ENCODE measurements at places on chromosomes 6 and 20. TPM values are rescaled to one million over a fixed set of nuclear protein-coding genes. Genes with fewer than 3 reads are reported as not detected.

The REM1 gene
- not detected for total RNA-seq

The ID4 gene
- total RNA-seq, result 18.0 TPM

The FERMT1 gene
- 8.8 TPM for total RNA-seq

The TAAR5 gene
- not detected for total RNA-seq

The MICAL1 gene
- total RNA-seq, result 48.1 TPM

The OR2J3 gene
- total RNA-seq, result not detected

The ERVFRD-1 gene
- not detected for total RNA-seq

The KIF25 gene
- total RNA-seq, result not detected

The BPIFA1 gene
- not detected for total RNA-seq

The SLC22A7 gene
- total RNA-seq, result not detected

The RNF144B gene
- total RNA-seq, result 1.2 TPM

The PAQR8 gene
- total RNA-seq, result 3.5 TPM

The DPM1 gene
- total RNA-seq, result 52.3 TPM

The PSORS1C1 gene
- 7.0 TPM for total RNA-seq

The PEX3 gene
- total RNA-seq, result 20.6 TPM

The EFCAB8 gene
- not detected for total RNA-seq

The CASS4 gene
- 0.49 TPM for total RNA-seq

The MUC21 gene
- total RNA-seq, result not detected

The IL17F gene
- total RNA-seq, result not detected

The ARMH2 gene
- not detected for total RNA-seq

The POU5F1 gene
- total RNA-seq, result not detected

The C20orf202 gene
- 0.09 TPM for total RNA-seq

The AHI1 gene
- 33.4 TPM for total RNA-seq

Data from fibroblast of the aortic adventitia (primary cell).